B cell (primary cell): ENCODE measurements at places on chromosomes 7 and 10.

- H3K4me3 ChIP-seq = peak overlapping the region; percentile 24
- peaks cover 33% of the 10 kb centered on the region for H3K27me3 ChIP-seq
- H3K36me3 ChIP-seq = no peaks in the 10 kb centered on the region
- H3K27ac ChIP-seq = no peak overlapping the region
- peak; percentile 68 for DNase-seq
Measured at GRCh38 chr10:71396084-71396710, 523 bp upstream of the CDH23 start.

DNA sequence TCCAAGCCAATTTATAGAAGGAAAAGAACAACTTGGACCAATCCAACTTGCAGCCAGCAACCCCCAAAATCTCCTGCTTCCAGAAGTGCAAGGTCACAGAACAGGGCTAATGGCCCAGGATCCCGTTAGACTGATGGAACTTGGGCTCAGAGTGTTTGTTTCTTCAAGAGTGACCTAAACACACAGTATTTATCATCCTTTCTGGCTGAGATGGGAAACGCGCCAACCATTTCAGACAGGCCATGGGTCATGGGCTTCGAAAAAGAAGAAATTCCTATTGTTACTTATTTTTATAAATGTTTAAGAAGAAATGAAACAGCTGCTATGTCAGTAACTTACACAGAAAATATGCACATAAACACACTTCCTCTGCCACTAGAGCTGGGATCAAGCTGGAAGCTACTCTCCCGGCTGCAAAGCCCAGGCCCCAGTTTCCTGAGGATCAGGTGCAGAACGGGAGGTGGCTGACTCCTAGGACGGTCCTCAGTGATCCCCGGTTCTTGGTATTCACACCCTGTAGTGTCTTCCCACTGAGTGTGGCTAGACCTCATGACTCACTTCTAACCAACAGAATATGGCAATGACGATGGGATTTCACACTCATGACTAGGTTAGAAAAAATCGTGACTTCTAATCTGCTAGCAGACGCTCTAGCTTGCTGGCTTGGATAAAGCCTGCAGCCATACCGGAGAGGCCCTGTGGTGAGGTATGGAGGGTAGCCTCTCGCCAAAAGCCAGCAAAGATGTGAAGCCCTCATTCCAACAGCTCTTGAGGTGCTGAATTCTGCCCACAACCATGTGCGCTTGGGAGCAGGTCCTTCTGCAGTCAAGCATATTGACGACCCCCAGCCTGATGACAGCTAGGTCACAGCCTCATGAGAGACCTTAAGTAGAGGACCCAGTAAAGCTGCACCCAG, 60.2 kb downstream of the CHST15 start:
- H3K4me3 ChIP-seq = no peak overlapping the region
- H3K36me3 ChIP-seq = no peaks in the 10 kb centered on the region
- no peak for DNase-seq
- no peak overlapping the region for H3K27ac ChIP-seq
- no peaks in the 10 kb centered on the region for H3K27me3 ChIP-seq
- peaks cover 19% of the 10 kb centered on the region for H3K4me1 ChIP-seq

- peak overlapping the region; percentile 12 for H3K27ac ChIP-seq
- H3K4me1 ChIP-seq = peaks cover 40% of the 10 kb centered on the region
- peak overlapping the region; percentile 77 for H3K4me3 ChIP-seq
- no peaks in the 10 kb centered on the region for H3K36me3 ChIP-seq
- H3K27me3 ChIP-seq = no peaks in the 10 kb centered on the region
- peak; percentile 34 for DNase-seq
Measured at GRCh38 chr7:98281757-98282606, 496 bp downstream of the BRI3 start.

GRCh38 chr10:102452672-102453340, 1.5 kb upstream of the C10orf95 start:
- H3K4me3 ChIP-seq = no peak overlapping the region
- no peak overlapping the region for H3K27ac ChIP-seq
- no peaks in the 10 kb centered on the region for H3K27me3 ChIP-seq
- no peak for DNase-seq
- H3K36me3 ChIP-seq = no peaks in the 10 kb centered on the region

- no peak overlapping the region for H3K4me3 ChIP-seq
- H3K27me3 ChIP-seq = no peaks in the 10 kb centered on the region
- DNase-seq = no peak
- H3K4me1 ChIP-seq = no peaks in the 10 kb centered on the region
- H3K27ac ChIP-seq = no peak overlapping the region
Measured at GRCh38 chr10:124896751-124897150, 45.2 kb upstream of the ZRANB1 start.

- H3K4me3 ChIP-seq = no peak overlapping the region
- H3K27me3 ChIP-seq = no peaks in the 10 kb centered on the region
- peaks cover 53% of the 10 kb centered on the region for H3K4me1 ChIP-seq
- DNase-seq = no peak
Measured at GRCh38 chr10:124589491-124590041, 127.9 kb downstream of the LHPP start.

DNA sequence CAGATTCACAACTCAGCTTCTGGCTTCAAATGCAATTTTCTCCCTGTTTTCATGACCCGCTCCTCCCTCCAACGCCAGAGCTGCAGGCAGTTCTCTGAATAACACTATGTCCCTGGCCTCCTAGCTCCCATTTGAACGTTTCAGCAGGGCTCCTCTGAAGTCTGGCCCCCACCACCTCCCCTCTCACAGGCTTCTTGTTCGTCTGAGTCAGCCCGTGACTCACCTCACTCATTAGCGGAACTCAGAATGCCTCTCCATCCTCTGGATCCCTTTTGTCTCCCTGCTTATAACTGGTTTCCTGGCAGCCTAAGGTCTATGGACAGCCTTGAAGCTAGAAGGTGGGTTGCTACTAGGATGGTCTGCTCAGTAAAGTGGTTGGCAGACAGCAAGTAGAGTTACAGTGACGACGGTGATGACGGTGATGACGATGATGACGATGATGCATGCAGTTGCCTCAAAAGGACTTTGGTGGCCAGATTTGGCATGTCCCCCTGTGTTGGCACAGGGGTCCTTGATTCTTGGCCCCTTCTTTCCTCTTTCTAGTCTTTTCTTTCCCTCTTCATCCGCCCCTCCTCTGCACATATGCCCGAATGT, 83.3 kb upstream of the MKLN1 start:
- no peaks in the 10 kb centered on the region for H3K4me1 ChIP-seq
- DNase-seq = no peak
- no peak overlapping the region for H3K27ac ChIP-seq
- H3K4me3 ChIP-seq = no peak overlapping the region

- peaks cover 15% of the 10 kb centered on the region for H3K4me1 ChIP-seq
- no peak overlapping the region for H3K27ac ChIP-seq
- no peaks in the 10 kb centered on the region for H3K36me3 ChIP-seq
- peaks cover 5% of the 10 kb centered on the region for H3K27me3 ChIP-seq
Measured at GRCh38 chr10:97689559-97690020, 2.5 kb upstream of the AVPI1 start.

GRCh38 chr7:97982647-97983046, 7.3 kb downstream of the OCM2 start:
- no peak for DNase-seq
- H3K4me3 ChIP-seq = no peak overlapping the region
- no peak overlapping the region for H3K27ac ChIP-seq

- H3K27me3 ChIP-seq = no peaks in the 10 kb centered on the region
- H3K4me1 ChIP-seq = peaks cover 22% of the 10 kb centered on the region
- no peak overlapping the region for H3K4me3 ChIP-seq
- H3K36me3 ChIP-seq = no peaks in the 10 kb centered on the region
Measured at GRCh38 chr7:77427996-77428603, 12.0 kb upstream of the GSAP start.

DNA sequence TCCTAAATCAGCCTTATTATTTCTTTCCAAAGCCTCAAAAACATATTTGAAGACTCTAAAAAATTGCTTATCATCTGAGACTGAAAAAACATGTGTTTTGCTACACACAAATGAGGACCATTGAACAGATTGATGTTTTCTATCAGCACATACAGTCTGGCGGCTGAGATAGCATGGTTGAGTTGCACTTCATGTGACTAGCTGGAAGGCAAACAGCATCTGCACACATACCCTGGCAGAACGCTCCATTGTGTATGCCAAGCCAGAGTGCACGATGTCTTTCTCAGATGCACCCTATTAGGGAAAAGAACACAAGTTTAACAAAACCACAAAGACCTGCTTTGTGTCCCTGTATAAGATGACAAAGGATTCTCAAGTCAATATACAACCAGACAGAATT, 33.0 kb downstream of the FAM25A start:
- no peaks in the 10 kb centered on the region for H3K27me3 ChIP-seq
- no peak overlapping the region for H3K27ac ChIP-seq
- no peak for DNase-seq
- H3K4me3 ChIP-seq = no peak overlapping the region
- peaks cover 3% of the 10 kb centered on the region for H3K36me3 ChIP-seq
